Stimulated activated CD4-positive, alpha-beta T cell treated with anti-CD3 and anti-CD28 coated beads, Interleukin-1b, Interleukin-23, amount 100 ng/mL, for 1 hour (primary cell): ENCODE measurements at places on chromosomes 5 and 9.

- no peak for DNase-seq
Measured at GRCh38 chr9:137458194-137459151, 661 bp downstream of the NSMF start.

- DNase-seq = no peak
Measured at GRCh38 chr5:144304688-144305087, 134.0 kb downstream of the KCTD16 start.

DNA sequence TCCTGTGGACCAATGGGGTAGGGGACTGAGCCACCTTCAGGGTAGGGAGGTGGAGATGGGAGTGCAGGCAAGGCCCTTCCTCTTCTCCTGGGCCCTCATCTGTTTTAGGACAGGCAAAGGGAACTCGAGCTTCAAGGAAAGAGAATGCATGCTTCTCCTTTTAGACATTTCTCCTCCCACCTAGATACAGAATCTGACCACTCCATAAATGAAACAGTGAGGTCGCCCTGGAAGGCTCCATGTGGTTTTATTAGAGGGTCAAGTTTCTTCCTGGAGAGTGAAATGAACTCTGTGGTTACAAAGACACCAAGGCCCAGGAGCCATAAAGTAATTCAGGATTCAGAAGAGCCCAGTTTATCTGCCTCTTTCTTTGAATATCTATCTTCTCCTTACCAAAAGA is 14.9 kb downstream of the LHFPL2 start:
- no peak for DNase-seq

DNA sequence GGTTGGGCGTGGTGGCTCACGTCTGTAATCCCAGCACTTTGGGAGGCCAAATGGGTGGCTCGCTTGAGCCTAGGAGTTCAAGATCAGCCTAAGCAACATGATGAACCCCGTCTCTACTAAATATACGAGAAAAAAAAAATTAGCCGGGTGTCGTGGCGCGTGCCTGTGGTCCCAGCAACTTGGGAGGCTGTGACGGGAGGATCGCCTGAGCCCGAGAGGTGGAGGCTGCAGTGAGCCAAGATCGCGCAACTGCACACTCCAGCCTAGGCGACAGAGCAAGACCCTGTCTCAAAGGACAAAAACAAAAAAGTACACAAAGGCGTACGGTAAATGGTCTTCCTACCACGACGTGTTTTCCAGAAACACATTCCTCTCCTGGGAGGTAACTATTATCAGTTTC is 538 bp upstream of the BDP1 start:
- DNase-seq = no peak

DNA sequence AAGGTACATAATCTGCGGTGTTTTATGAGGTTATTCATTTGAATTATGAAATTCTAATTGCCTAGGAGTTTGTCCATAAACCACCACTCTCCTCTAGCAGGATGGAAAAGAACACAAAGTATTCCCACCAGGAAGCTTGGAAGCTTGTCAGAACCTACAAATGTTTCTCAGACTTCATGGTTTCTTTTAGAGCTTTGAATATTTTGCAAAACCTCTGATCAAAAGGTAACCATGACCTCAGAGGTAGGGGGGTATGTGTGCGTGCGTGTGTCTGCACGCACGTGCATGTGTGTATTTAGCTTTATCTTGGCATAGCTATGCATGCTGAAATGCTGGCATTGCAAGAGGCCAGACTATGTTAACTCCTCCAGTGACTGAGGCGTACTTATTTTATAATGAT is 847.0 kb downstream of the TLE1 start:
- DNase-seq = no peak
